ENCODE measurements at places on chromosomes 11 and 22. TPM values are rescaled to one million over a fixed set of nuclear protein-coding genes. Genes with fewer than 3 reads are reported as not detected.
A peak's percentile ranks its signal among the peaks of the same experiment; 100 is the strongest.

The IGF2 gene
- total RNA-seq: 80.7 TPM

The SHANK3 gene
- total RNA-seq: 18.3 TPM

The OR51E2 gene
- total RNA-seq: 10.6 TPM

The C11orf52 gene
- 13.2 TPM for total RNA-seq

The CDC45 gene
- total RNA-seq: 11.5 TPM

The OR5A1 gene
- 0.17 TPM for total RNA-seq

The OR8G5 gene
- total RNA-seq: 3.0 TPM

The MS4A6E gene
- 1.4 TPM for total RNA-seq

The NPAS4 gene
- 0.74 TPM for total RNA-seq

The GGTLC3 gene
- total RNA-seq: not detected

The PHETA2 gene
- 8.5 TPM for total RNA-seq

The ZDHHC8 gene
- 14.1 TPM for total RNA-seq

The KRTAP5-11 gene
- total RNA-seq: not detected

DNA sequence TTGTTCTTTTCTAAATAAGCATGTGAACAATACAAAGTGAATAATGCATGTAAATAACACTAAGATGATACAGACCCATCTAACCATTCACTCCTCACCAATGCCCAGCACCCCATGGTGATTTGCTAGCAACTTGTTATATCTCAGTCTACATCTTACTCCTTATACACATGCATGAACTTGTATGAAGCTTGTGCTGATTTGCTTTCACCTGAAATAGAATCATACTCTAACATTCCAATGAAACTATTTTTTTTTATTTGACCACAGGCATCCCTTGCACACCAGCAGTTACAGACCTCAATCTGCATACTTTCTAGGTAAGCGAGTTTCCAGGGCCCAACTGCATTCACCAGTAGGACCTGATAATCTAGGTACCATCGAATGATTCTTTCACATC, 873.6 kb downstream of the OPCML start:
- H3K4me1 ChIP-seq: no peaks in the 10 kb centered on the region
- no peak overlapping the region for H3K27ac ChIP-seq
- no peaks in the 10 kb centered on the region for H3K36me3 ChIP-seq

- no peaks in the 10 kb centered on the region for H3K4me1 ChIP-seq
- no peak overlapping the region for H3K4me3 ChIP-seq
- no peak overlapping the region for H3K27ac ChIP-seq
- no peaks in the 10 kb centered on the region for H3K27me3 ChIP-seq
- H3K36me3 ChIP-seq: no peaks in the 10 kb centered on the region
- DNase-seq: no peak
Observed at GRCh38 chr11:46718155-46719019, 626 bp upstream of the F2 start.

GRCh38 chr22:29553351-29554224, at the start of gene THOC5:
Gene THOC5 (minus strand): TSS chr22:29553757. CDS start chr22:29549147, 4,610 bp downstream.
- DNase-seq: peak; percentile 94
- no peaks in the 10 kb centered on the region for H3K27me3 ChIP-seq
- H3K36me3 ChIP-seq: peaks cover 3% of the 10 kb centered on the region
- peak within 1 kb of the TSS; percentile 72 for H3K27ac ChIP-seq

GRCh38 chr11:69496631-69497220, 15.3 kb downstream of the LINC01488 start:
- no peak for DNase-seq
- H3K4me3 ChIP-seq: no peak overlapping the region
- H3K4me1 ChIP-seq: peaks cover 3% of the 10 kb centered on the region
- H3K27ac ChIP-seq: peak overlapping the region; percentile 53
- H3K27me3 ChIP-seq: no peaks in the 10 kb centered on the region
- H3K36me3 ChIP-seq: no peaks in the 10 kb centered on the region

DNA sequence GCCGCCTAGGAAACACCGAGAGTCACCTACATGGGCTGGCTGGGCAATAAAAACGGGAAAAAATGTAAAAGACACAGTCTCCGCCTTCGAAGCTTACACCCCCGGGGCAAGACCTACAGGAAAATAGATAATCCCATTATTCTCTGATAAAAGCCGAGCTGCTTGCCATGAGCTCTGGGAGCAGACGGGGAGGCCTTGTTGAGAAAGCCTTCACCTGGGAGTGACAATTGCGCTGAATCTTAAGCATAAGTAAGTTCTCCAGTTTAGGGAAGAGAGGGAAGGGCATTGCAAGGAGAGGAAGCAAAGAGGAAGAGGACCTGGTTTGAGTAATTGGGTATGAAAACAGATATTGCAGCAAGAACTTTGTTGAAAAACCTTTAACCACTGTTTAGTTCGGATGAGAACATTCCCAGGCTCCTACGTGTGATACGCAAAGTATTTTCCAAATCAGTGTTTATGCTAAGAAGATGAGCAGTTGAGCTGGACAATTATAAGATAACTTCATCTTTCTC, 813 bp upstream of the BTBD10 start:
- H3K27me3 ChIP-seq: no peaks in the 10 kb centered on the region
- peak overlapping the region; percentile 70 for H3K4me3 ChIP-seq
- H3K4me1 ChIP-seq: no peaks in the 10 kb centered on the region
- H3K27ac ChIP-seq: peak overlapping the region; percentile 89

DNA sequence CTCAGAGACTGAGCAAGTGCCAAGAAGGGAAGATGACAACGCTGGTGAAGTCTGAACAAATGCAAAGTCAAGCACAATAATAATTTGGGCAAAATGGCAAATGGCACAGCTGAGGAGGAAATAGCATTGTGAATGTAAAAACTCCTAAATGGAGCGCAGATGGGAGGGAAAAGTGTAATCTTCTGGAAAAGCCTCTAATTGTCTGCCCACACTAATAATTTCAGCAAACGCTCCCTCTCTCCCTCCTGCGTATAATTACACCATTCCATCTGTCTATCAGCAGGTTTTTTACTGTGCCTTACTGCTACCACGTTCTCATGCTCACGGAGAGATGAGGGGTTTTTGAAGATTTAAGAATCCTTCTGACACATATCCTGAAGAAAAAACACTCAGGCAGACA, 302.6 kb downstream of the KIRREL3 start:
- no peaks in the 10 kb centered on the region for H3K27me3 ChIP-seq
- H3K27ac ChIP-seq: no peak overlapping the region
- H3K4me1 ChIP-seq: no peaks in the 10 kb centered on the region
- no peaks in the 10 kb centered on the region for H3K36me3 ChIP-seq
- DNase-seq: no peak
- no peak overlapping the region for H3K4me3 ChIP-seq

DNA sequence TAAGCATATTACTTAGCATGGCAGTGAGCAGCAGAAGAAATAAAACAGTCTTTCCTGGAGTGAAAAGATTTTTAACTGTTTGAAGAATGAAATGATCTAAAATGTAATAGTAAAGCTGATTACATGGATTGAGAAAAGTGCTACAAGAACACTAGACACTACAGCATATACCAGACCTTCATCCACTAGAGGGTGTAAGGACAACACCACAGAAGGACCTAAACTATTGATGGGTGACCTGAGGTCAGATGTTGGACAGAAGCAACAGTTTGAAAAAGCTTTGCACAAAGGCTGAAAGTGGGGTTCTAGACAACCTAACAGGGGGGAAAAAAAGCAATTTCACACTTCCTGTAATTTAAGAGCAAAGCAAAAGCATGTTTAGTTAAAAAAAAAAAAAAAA, 97.7 kb downstream of the RBFOX2 start:
- no peaks in the 10 kb centered on the region for H3K27me3 ChIP-seq
- H3K4me3 ChIP-seq: no peak overlapping the region
- H3K4me1 ChIP-seq: peaks cover 3% of the 10 kb centered on the region

DNA sequence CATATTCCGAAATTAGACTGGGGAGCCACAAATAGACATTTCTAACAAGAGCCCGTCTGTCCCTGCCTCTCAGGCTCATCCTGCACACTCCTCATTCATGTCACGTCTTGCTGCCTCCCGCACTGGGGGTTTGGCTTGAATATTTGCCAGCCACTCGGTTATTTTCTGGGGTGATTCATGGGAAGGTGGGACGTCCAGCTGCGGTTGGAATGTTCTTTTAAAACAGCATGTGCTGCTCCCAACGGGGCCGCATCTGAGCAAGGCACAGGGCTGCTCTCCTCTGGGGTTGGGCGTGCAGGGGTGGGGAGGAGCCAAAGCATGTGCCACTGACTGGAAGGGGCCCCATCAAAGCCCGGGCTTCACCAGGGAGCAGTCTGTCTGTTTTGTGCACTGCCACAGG, 25.9 kb upstream of the SLC5A4 start:
- H3K4me3 ChIP-seq: no peak overlapping the region
- no peaks in the 10 kb centered on the region for H3K4me1 ChIP-seq
- no peak for DNase-seq
- no peak overlapping the region for H3K27ac ChIP-seq
- no peaks in the 10 kb centered on the region for H3K27me3 ChIP-seq
- no peaks in the 10 kb centered on the region for H3K36me3 ChIP-seq

GRCh38 chr11:21254055-21254454, 584.7 kb downstream of the NELL1 start:
- no peaks in the 10 kb centered on the region for H3K36me3 ChIP-seq
- DNase-seq: no peak
- no peak overlapping the region for H3K27ac ChIP-seq
- H3K4me1 ChIP-seq: no peaks in the 10 kb centered on the region

- peak overlapping the region; percentile 35 for H3K27ac ChIP-seq
- H3K4me1 ChIP-seq: no peaks in the 10 kb centered on the region
- no peak for DNase-seq
Observed at GRCh38 chr22:36151006-36151595, 9.5 kb downstream of the APOL3 start.

GRCh38 chr22:39624501-39624821, 53.9 kb downstream of the CACNA1I start:
- no peaks in the 10 kb centered on the region for H3K27me3 ChIP-seq
- H3K27ac ChIP-seq: no peak overlapping the region

DNA sequence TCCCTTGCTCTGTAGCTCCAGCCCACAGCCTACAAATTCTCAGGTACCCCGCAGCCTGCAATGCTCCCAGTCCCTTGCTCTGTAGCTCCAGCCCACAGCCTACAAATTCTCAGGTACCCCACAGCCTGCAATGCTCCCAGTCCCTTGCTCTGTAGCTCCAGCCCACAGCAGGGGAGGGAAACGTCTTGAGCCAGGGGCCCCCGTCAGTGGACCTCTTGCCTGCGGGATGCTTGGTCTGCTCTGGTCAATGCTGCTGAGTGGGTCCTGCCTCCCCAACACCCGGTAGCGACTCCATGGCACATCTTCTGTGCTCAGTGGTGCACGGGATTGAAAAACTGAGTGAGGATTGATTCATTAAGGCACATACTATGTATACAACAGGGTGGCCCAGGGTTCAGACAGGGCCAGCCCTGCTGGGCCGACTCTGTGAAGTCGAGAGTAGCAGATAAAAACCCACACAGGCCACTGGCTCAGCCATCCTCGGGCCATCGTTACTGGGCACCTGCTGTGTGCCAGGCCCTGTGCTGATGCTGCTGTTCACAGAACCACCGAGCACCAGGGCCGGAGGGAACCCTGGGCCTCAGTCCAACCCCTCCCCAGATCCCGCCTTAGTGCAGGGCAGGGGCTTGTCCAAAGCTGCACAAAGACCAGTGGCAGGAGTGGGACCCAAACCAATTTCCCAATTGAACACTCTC, 69.7 kb downstream of the MYO7A start:
- no peak for DNase-seq
- H3K4me1 ChIP-seq: no peaks in the 10 kb centered on the region
- no peaks in the 10 kb centered on the region for H3K27me3 ChIP-seq
- H3K27ac ChIP-seq: no peak overlapping the region
- H3K4me3 ChIP-seq: no peak overlapping the region

GRCh38 chr11:23406131-23406819, 546.0 kb upstream of the CCDC179 start:
- H3K4me3 ChIP-seq: no peak overlapping the region
- no peaks in the 10 kb centered on the region for H3K27me3 ChIP-seq
- H3K27ac ChIP-seq: no peak overlapping the region
- DNase-seq: no peak
- no peaks in the 10 kb centered on the region for H3K4me1 ChIP-seq

- H3K27me3 ChIP-seq: no peaks in the 10 kb centered on the region
- DNase-seq: no peak
- no peaks in the 10 kb centered on the region for H3K4me1 ChIP-seq
Observed at GRCh38 chr22:31439808-31440207, 40.4 kb downstream of the DRG1 start.

GRCh38 chr11:119419834-119420492, 3.0 kb downstream of the THY1 start:
- H3K36me3 ChIP-seq: no peaks in the 10 kb centered on the region
- DNase-seq: no peak
- no peak overlapping the region for H3K27ac ChIP-seq
- no peaks in the 10 kb centered on the region for H3K4me1 ChIP-seq
- H3K27me3 ChIP-seq: peaks cover 7% of the 10 kb centered on the region
- H3K4me3 ChIP-seq: no peak overlapping the region

GRCh38 chr11:131121426-131122333, 205.4 kb upstream of the SNX19 start:
- H3K4me1 ChIP-seq: no peaks in the 10 kb centered on the region
- DNase-seq: no peak
- no peaks in the 10 kb centered on the region for H3K27me3 ChIP-seq
- H3K4me3 ChIP-seq: no peak overlapping the region

DNA sequence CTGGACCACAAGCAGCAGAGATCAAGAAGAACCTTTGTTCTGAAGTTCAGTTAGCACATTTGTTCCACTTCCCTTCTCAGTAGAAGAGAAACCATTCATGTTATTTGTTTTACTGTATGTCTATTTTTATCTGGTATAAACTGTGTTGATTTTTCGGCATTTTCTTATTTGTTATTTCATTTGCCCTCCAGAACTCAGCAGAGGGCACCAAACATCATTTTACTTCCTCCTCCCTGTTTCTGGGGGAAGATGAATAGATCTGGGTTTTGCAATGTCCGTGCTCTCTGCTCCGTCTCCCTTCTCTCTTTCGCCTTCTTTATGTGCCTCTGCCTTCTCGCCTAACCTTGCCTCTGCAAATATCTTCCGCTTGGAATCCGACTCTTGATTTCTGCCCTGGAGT, 366.9 kb downstream of the NTM start:
- H3K36me3 ChIP-seq: no peaks in the 10 kb centered on the region
- H3K4me3 ChIP-seq: no peak overlapping the region
- no peak overlapping the region for H3K27ac ChIP-seq
- no peak for DNase-seq

DNA sequence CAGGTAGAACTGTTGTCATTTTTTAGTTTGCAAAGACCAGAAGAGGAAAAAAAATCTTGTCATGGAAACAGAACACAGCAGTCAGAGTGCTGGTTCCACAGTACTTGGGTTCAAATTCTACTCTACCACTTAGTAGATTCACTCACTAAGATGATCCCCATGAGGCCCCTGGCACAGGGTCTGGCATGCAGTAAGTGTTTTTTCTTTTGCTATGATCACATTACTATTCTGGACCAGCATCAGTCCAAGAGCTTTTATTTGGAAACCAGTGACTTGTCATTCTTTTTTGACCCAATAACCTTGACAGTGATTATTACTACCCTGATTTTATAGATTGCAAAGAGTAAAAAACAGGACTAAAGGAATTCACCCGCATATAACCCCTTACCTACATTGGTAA, 4.1 kb downstream of the EEF1G start:
- peaks cover 9% of the 10 kb centered on the region for H3K36me3 ChIP-seq
- no peak overlapping the region for H3K27ac ChIP-seq
- H3K4me1 ChIP-seq: peaks cover 9% of the 10 kb centered on the region
- DNase-seq: no peak

- no peak overlapping the region for H3K4me3 ChIP-seq
- no peak overlapping the region for H3K27ac ChIP-seq
- H3K4me1 ChIP-seq: no peaks in the 10 kb centered on the region
- no peak for DNase-seq
Observed at GRCh38 chr22:49330421-49331222, 497.1 kb downstream of the BRD1 start.

GRCh38 chr11:23359297-23359696, 499.0 kb upstream of the CCDC179 start:
- no peak for DNase-seq
- H3K4me3 ChIP-seq: no peak overlapping the region
- no peak overlapping the region for H3K27ac ChIP-seq

Measured in prostate gland (tissue), 2 donors.